ENCODE measurements at places on chromosomes 2 and 18.

DNA sequence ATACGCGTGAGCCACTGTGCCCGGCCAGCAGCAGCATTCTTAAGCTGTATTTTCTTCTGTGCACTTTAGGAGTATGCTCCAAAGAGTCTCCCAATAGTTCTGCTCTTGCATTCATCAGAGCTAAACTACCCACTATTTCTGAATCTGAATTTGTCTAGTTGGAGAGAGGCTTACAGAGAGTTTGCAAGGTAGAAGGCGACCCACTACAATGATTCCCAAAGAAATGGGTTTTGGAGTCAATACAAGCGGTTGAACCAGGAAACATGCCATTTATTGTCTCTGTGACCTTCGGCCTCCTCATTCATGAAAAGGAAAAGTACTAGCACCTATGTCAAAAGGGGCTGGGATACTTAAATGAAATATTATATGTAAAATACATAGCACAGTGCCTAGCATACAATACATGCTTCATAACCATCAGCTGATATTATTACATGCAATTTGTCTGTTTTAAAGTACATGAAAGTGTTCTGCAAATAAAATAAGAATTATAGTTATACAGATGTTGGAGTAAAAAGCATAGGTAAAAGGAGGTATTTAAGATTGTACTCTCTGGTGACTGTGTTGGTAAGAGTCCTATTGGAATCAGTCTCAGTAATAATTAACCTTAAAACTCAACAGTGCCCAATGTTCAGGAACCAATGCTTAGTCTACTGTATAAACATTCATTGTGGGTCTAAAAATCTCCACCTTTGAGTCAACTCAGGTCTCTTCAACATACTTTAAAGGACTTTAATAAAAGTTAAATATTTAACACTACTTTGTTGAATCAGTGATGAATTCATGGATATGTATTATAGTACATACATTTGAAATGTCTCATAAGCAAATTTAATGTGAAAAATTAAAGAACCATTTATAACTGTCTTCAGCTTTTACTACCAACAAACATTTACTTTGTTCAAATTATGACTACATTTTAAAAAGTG, 89.8 kb upstream of the GRB14 start:
- DNase-seq, result no peak

GRCh38 chr2:51085420-51086068, 53.6 kb upstream of the NRXN1 start:
- DNase-seq, result no peak

- DNase-seq, result no peak
Measured at GRCh38 chr18:23910032-23910431, 104.5 kb upstream of the TTC39C start.

DNA sequence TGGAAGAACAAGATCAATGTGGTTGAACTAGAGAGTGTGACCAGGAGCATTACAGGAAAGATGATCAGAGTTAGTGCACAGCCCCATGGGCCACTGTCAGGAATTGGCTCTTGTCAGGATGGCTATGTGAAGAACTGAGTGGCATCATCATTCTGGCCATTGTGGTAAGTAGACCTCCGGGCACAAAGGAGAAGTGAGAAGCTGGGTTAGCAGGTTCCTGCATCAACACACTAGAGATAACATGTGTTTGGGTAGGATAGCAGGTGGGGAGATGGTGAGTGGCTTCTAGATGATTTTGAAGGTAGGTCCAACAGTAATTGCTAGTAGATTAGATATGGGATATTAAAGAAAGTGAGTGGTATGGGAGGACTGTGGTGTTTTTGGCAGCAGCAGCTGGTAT, 408.2 kb downstream of the TSN start:
- DNase-seq, result no peak

DNA sequence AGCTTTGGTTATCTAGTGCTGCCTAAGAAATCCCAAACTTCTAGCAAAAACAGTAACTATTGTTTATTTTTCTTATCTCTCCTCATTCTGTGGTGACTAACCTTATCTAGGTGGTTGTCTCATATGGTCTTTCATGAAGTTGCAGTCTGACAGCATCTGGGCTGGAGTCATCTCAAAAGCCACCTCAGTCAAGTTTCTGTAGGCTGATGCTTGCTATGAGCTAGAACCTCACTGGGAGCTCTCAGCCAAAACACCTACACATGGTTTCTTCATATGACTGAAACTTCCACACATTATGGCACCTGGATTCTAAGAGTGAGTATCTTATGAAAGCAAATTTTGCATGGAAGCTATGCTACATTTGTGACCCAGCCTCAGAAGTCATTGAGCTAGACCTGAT, 596.4 kb upstream of the VRK2 start:
- no peak for DNase-seq

GRCh38 chr2:122748552-122749011, 993.1 kb downstream of the TSN start:
- DNase-seq, result no peak

GRCh38 chr18:63132819-63133200, 186.8 kb downstream of the BCL2 start:
- no peak for DNase-seq

DNA sequence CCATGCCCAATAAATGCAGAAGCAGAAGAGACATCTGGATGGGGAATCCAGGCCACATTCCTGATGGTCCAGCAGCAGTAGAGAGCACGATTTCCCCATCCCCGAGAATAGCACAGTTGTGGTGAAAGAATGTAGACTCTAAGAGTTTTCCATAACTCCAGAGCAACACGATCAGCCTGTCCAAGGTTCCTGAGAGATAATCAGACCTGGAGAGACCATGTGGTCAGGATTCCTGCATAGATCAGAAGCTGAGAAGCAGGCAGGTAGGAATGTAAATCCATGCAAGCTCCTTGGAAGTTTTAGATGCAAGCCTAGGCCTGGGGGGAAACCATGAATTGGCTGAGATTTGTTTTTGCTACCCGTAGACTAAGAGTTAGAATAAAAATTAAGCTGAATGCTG, 34.2 kb upstream of the PTPRM start:
- no peak for DNase-seq

DNA sequence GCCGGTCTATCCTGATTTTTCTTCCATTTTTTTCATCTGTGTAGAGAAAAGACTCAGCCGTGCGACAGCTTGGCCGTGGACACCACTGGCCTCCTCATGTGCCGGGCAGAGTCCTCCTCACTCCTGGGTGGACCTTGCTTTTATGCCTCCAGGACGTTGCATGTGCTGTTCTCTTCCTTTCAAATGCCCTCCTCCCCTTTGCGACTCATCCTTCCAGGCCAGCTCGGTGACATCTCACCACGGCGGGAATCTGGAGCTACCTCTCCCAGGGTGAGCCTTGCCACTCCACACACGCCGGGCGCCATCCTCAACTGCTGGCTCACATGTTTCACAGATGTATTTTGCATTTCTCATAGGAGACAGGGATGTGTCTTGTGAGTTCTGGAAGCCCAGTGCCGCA, 198.5 kb upstream of the HDAC4 start:
- no peak for DNase-seq

- no peak for DNase-seq
Measured at GRCh38 chr2:183996825-183997793, 601.2 kb upstream of the ZNF804A start.

DNA sequence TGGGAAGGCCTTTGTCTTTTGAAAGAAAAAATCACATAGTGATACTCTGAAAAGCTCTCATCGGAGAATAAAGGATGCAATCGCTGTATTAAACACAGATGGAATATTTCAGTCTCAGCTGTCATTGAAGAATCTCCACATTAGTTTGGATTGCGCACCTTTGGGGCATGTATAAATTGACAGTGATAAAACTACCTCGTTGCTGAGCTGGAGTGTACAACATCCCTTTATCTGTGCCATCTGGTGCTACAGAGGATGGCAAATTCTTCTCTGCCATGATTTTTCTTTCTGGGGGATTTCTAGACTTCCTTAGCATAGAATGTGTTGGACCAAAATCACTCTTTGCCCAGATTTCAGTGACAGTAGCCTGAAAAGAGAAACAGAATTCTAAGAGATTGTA, 185.3 kb downstream of the PARD3B start:
- no peak for DNase-seq

DNA sequence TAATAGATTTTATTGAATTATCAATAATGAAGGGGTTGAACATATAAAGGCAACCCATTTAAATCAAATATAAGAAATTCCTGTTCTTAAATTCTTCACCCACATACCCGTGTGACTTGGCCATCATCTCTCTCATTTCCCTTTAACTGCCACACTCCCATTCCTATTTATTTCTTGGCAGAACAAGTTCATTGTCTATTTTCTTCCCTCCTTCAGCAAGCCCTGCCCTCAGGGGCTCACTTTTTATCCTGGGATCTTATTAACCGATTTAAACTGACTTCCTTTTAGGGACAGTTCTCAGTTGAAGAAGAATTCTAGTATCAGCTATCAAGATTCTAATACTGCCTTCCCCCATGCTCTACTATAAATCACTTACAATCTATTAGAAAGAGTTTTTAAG, 123.2 kb downstream of the FTCDNL1 start:
- DNase-seq, result no peak

GRCh38 chr2:27014771-27015433, 17.9 kb upstream of the TMEM214 start:
- DNase-seq, result no peak

- no peak for DNase-seq
Measured at GRCh38 chr2:231300020-231300721, 95.3 kb upstream of the B3GNT7 start.

- DNase-seq, result no peak
Measured at GRCh38 chr2:108239786-108240185, at the start of gene SULT1C3. Gene SULT1C3 (plus strand): TSS chr2:108239968. CDS start chr2:108247195, 7,227 bp downstream.

- DNase-seq, result no peak
Measured at GRCh38 chr2:65227020-65227455, 593 bp upstream of the ACTR2 start.

DNA sequence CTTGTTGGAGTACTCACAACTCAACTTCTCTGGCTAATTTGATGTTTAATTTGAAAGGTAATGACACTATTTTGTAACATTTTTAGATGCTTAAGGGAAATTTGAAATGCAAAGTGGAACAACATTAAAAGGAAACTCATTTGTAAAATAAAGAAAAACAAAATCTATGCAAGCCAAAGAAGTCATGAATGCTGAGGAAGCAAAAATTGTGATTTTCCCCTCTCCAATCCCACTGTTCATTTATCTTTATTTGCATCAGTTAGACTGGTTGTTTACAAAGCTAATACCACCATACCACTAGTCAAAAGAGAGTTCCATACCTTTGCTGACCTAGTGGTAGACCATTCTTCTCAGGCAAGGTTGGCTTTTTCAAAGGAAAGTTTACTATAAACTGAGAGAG, 2.2 kb upstream of the B4GALT6 start:
- no peak for DNase-seq

DNA sequence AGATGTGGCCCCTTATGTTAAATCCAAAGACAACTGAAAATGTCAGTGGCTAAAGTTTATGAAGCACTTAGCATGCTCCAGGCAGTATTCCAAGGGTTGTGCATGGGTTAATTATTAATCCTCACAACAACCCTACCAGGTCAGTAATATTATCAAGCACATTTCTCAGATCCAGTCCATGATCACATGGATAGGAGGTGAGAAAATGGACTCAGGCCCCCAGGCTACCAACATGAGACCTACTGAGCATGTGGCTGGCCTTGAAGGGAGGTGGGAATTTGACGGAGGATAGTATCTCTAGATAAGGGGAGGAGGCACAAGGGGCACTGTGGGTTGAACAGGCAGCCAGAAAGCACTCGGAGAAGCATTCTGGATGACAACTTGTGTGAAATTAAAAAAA, 412.0 kb downstream of the MEIS1 start:
- no peak for DNase-seq

GRCh38 chr18:11520536-11520935, 88.9 kb upstream of the SLC35G4 start:
- no peak for DNase-seq

- no peak for DNase-seq
Measured at GRCh38 chr2:208970070-208970469, 453.8 kb upstream of the MAP2 start.

DNA sequence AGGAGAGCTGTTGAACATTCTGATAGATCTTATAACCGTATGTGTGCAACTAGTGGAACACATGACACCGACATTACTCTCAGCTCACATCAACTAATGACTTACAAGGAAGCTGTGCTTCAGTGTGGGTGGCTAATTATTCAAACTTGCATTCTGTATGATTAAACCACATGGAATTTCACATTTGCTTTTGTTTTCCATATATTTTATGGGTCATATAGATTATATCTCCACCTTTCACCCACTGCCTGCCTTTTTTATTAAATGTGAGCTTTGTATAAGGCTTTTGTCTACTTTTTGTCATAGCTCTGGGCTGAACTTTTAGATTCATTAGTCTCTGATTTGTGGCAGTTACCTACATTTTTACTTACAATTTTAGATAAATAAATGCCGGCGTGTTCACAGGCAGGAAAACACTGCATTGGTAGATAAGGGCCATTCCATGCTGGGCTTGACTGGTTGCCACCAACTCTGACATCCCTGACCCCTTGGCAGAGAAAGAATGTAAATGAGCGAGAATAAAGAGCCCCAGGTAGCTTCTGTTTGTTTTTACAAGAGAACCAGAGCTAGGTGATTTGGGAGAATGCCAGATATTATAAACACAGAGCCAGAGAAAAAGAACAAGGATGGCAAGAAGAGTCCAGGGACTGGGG, 35.7 kb downstream of the LYPD6 start:
- DNase-seq, result no peak

- peak; percentile 50 for DNase-seq
Measured at GRCh38 chr2:127859712-127860085, 1.7 kb upstream of the POLR2D start.

GRCh38 chr2:217954469-217954868, 48.3 kb downstream of the TNS1 start:
- DNase-seq, result no peak

DNA sequence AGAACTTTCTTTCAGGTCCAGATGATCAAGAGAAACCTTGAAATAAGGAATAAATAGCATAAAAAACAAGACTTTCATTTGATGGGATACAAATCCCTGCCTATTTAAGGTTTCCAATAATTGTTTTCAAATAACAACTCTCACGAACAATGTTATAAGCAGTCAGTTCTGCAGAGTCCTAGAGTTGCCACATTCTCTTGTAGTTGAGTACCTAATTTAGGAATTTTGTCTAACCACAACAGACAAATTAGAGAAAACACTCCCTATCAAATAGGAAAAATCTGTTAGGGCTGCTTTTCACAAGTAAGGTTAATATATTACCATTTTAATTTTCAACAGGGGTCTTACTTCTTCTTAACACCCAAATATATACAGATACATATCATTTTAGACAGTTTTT, 130.1 kb upstream of the CDH20 start:
- DNase-seq, result no peak
